ENCODE measurements at places on chromosomes 11 and 22. TPM values are rescaled to one million over a fixed set of nuclear protein-coding genes. Genes with fewer than 3 reads are reported as not detected.

DNA sequence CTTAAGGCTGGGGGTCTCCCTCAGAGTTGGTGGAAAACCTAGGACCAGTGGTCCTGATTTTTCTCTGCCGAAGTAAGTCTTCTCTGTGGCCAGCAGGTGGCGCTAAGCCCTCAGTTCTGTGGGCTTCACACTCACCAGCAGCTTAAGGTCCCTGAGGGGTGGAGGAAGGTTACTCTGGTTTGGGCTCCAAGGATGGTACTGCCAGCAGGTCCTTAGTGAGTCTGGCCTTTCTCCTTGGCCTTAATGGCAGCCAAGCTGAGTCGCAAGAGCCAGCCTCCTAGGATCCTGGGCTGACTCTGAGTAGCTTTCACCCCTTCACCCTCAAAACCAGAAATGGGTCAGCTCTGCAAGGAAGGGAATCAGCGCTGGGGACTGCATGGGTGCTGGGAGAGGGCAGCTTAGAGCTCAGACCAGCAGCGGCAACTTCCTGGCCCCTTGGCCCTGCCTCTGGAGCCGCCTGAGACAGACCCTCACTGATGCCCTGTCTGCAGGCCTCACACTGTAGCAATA is 4.4 kb downstream of the KCNJ11 start:
- H3K27me3 ChIP-seq = no peaks in the 10 kb centered on the region
- no peak overlapping the region for H3K27ac ChIP-seq
- peak; percentile 76 for DNase-seq
- no peaks in the 10 kb centered on the region for H3K36me3 ChIP-seq
- peaks cover 15% of the 10 kb centered on the region for H3K4me1 ChIP-seq

DNA sequence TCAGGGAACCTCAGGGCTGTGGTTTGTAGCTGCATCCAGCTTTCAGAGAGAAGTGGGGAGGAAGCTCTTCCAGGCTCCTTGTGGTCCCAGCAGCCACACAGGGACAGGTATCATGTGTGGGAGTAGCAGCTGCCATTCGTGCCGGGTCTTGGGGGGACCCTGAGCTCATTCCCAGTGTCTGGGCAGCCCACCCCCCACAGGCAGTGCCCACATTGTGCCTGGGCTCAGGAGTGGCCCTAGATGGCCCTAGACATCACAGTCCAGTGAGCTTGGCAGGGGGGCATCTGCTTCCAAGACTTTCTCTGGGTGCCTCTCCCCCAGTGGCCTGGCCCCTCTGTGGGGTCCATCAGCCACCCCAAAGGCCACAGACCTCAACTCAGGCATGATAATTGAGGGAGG is 619.7 kb downstream of the BRD1 start:
- no peaks in the 10 kb centered on the region for H3K4me1 ChIP-seq
- DNase-seq = no peak
- H3K36me3 ChIP-seq = no peaks in the 10 kb centered on the region
- no peaks in the 10 kb centered on the region for H3K27me3 ChIP-seq

The KRTAP5-9 gene
- total RNA-seq = not detected

DNA sequence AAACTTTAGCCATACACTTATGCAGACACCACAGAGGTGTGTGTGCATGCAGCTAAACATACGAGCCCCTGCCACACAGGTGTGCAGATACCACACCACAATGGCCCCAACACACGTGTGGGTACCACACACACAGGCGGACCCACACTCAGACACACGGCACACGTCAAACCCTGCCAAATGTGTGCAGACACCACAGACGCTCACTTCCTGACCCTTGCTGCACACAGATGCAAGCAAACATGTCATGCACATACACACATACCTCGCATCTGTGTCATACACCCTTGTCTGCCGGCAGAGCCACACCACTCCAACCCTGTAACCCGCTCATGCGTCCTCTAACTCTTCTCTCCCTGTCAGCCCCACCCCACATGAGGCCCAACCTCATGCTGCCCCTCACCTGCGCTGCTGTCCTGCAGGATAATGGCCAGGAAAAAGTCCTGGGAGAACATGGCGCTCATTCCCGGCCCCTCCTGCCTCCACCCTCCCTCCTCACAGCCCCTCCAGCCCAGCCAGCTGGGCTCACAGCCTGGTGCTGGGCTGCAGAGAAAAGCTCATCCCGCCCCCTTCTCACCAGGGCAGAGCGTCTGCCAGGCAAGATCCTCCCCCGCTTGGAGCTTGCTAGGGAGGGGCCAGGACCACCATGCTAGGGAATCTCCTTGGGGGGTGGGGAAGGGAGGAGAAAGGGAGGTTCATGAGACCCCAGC is 14.2 kb downstream of the SMPD1 start:
- H3K36me3 ChIP-seq = no peaks in the 10 kb centered on the region
- H3K27ac ChIP-seq = no peak overlapping the region
- no peak overlapping the region for H3K4me3 ChIP-seq
- DNase-seq = no peak
- no peaks in the 10 kb centered on the region for H3K27me3 ChIP-seq
- H3K4me1 ChIP-seq = peaks cover 4% of the 10 kb centered on the region

DNA sequence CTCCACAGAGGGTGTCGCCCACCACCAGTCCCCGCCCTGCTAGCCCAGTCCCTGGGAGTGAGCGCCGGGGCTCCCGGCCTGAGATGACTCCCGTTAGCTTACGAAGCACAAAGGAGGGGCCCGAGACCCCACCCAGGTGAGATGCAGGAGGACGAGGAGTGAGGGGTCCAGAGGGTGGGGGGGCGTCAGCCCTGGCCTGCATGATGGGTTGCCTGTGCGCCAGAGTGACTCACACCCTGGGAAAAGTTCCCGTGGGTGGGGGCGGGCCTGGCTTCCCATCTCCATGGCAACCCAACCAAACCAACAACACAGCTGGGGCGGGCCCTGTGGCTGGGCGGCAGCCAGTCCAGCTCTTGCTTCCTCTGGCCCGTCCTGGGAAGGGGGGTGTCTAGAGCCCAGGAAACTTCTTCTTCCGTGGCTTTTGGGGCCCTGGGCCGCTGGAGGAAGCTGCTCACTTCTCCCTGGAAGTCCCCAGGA is 4.5 kb downstream of the GAS2L1 start:
- H3K4me1 ChIP-seq = peaks cover 83% of the 10 kb centered on the region
- H3K27me3 ChIP-seq = peaks cover 4% of the 10 kb centered on the region
- H3K36me3 ChIP-seq = peaks cover 13% of the 10 kb centered on the region
- H3K27ac ChIP-seq = peak overlapping the region; percentile 88
- DNase-seq = peak; percentile 97
- peak overlapping the region; percentile 35 for H3K4me3 ChIP-seq

The OR52E8 gene
- total RNA-seq = not detected

The PTPN5 gene
- 2.3 TPM for total RNA-seq
